ENCODE measurements at places on chromosomes 5 and 9. TPM values are rescaled to one million over a fixed set of nuclear protein-coding genes. Genes with fewer than 3 reads are reported as not detected.

Gene LHX3
- total RNA-seq: under 0.01 TPM

Gene MAMDC2
- total RNA-seq: 1.5 TPM

Gene PIP5K1B
- total RNA-seq: not detected

Gene NR5A1
- total RNA-seq: not detected

DNA sequence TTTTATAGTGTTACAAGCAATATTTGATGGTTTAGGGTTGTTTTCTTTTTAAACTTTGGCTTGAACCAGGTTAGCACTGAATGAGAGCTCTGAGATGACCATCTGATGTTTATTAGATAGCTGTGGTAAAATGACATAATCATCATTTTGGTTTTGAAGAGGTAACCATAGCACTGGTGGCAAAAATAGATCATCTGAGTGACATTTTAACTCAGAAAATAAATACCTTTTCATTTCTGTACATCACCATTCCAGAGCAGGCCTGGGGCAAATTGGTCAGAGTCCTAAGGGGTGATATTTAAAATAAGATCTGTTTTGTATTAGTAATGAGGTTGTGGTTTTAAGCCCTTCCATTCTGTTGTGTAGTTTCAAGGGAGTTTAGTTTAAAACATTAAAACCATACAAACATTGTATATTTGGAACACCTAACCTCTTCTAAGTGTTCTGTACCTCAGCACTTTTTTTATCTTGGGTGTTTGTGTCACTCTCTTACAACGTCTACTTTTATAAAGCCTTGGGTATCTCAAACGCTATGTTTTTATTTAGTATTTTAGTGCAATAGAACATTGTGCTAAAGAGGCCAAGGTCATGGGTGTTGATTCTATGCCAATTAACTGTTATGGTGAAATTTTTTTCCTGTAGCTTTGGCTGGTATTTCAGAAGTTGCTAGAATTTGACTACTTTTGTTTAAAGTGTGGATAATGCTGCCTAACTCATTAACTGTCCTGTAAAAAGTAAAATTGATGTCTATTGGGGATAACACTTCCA is 166.1 kb downstream of the CD180 start:
- no peak for DNase-seq

DNA sequence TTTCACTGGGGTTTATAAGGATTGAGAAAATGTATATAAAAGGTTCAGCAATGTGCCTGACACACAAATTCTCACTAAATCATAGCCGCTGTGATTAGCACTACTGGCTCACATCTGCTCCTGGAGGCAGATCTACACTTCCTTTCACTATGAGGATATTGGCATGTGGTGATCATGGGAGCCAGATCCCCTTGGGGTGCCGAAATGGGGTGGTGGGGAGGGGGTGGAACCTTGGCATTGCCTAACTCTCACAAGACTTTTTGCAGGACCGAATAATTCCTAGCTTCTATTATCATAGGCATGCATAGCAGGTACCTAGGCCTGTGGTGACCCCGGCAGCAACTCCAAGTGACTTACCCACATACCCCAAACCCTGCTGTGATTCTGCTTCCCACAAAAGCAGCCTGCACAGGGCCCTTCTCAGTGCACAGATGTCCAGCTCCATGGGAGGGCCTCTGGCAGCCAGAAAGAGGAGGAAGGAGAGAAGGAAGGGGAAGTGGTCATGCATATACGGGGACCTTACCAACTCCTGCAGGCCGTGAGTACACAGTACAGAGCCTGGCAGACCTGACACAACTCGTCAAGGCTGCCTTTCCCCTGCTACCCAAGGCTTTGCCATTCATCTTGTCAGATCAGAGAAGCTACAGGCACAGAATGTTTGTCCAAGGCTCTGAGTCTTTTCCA is 61.3 kb upstream of the IQGAP2 start:
- DNase-seq: no peak

GRCh38 chr9:130601100-130601499 is 21.7 kb downstream of the FUBP3 start:
- no peak for DNase-seq

Measured in osteoblast (primary cell).